ENCODE measurements at places on chromosomes 12 and 14.

DNA sequence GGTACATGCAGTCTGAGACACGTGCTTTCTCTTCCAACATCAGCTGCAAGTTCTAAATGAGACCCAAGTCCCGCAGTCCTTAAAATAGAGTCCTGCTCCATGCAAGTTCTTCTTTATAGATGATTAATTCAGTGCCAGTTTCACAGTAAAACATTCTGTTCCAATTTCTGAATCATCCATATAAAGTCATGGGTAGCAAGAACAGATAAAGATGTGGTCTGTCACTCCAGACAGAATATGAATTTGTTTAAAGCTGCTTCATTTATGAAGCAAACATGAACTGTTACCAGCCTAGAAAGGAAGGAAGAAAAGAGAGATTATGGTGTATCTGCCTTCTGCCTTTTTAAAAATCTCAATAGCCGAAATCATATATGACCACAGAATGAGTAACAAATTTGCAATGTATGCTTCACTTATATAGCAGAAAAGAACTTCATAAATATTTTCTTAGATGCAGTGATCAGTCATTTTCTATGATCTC lies 83.3 kb downstream of the KITLG start:
- DNase-seq = no peak

GRCh38 chr12:2864198-2864597 lies 7.4 kb upstream of the TEX52 start:
- DNase-seq = no peak

DNA sequence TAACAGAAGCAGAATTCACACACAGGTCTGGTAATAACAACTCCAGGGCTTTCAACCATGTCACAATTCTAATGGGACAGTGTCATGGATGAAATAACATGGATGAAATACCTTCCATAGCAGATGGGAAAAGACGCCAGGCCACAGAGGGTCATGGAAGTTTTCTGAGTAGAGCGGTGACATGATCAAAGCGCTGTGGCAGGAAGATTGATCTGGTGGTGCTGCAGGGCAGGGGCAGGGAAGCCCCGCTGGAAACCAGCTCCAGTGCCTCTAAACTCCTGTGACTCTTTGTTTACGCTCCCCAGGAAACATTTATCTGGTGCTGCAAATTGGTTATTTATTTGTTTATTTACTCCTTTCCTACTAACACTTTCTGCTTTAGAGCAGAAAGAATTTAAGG lies 108.3 kb upstream of the HMGA2 start:
- no peak for DNase-seq

DNA sequence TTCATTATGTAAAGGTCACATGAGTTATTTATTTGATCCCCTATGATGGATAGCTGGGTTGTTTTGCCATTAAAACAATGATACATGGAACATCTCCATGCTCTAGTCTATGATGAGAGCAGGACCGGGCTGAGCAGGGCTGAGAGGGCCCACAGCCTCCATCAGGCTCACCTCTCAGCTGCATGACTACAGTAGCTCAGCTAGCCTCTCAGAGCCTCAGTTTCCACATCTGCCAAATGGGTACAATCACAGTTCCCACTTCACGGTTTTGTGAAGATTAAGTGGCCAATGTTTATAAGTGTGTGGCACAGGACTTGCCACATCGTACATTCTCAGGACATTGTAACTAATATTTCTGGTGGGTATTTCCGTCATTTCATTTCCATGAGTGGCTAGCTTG lies 19.9 kb upstream of the MYL2 start:
- DNase-seq = no peak

- DNase-seq = no peak
Observed at GRCh38 chr14:94001016-94001415, 3.9 kb downstream of the CCDC197 start.

DNA sequence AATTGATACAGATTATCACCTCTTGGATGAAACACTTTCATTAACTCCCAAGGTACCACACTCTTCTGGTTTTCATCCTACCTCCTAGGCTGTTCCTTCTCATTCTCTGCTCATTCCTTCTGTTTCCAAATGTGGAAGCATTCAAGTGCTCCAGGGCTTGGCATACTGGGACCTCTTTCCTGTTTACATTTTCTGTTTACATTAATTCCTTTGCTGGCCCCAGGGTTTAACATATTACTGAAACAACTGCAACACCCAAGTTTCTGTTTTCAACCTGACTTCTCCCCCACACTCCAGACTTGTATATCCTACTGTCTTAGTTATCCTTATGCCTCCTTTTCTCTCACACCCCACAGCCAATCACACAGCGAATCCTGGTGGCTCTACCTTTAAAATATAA lies 386.3 kb upstream of the GARIN6 start:
- no peak for DNase-seq

DNA sequence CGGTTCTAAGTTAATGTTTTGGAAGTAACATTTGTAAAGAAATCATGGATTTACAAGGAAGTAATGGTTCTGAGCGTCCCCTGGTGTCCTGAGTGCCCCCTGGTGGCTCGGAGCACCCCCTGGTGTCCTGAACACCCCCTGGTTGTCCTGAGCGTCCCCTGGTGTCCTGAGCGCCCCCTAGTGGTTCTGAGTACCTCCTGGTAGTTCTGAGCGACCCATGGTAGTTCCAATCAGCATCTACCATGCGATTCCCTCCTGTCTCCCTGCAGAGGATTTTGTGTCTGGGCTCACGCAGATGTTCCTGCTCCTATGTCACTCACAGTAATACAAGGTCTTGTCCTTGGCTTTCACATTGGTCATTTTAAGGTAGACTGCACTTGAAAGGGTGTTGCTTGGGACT lies 1352.9 kb downstream of the TMEM121 start:
- DNase-seq = peak; percentile 61

DNA sequence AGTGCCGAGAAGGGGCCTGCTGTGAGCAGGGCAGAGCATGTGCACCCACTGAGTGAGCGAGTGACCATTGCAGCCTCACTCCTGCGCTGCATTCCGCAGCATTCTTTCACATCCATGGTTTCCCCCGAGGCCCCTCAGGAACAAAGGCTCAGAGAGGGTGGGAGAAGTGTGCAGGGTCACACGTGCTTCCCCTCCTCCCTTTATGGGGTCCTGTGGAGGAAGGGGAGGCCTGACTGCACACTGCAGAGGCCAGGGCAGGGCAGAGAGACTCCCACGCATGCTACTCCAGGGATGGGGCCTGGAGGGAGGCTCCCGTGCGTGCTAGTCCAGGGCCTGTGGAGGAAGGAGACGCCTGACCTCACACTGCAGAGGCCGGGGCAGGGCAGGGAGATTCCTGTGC lies 63.2 kb downstream of the DIO3 start:
- no peak for DNase-seq

- DNase-seq = no peak
Observed at GRCh38 chr12:28951935-28952334, 197.1 kb upstream of the FAR2 start.

GRCh38 chr12:132356691-132357622 lies 27.6 kb upstream of the GALNT9 start:
- DNase-seq = no peak

GRCh38 chr12:128729628-128730121 lies 94.1 kb downstream of the SLC15A4 start:
- no peak for DNase-seq

GRCh38 chr12:94649349-94650142 lies 811 bp downstream of the TMCC3 start:
- peak; percentile 41 for DNase-seq

GRCh38 chr12:28051516-28052354 lies 79.2 kb upstream of the PTHLH start:
- no peak for DNase-seq

- DNase-seq = no peak
Observed at GRCh38 chr14:87229131-87229530, 763.9 kb downstream of the GALC start.
